NCI-H345 (cell line): ENCODE measurements at places on chromosomes 3 and 15.

DNA sequence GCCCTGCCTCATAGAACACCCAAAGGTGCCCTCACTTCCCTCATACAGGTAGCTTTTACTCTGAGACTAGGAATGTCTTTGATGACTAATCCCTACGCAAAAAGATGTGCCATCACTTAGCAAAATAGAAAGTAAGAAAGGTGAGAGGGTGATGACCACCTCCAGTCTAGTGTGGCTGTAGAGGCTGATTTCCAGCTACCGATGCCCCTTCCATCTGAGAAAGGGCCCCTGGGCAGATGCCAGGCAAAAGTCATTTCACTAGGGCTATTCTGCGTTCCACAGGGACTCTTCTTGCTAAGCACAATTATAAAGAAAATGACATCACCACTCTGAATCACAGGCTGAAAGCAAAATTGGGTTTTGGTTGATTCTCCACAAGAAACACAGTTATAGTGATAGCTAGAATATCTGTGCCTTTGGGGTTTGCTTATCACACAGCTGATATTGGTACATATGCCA, 77.4 kb downstream of the RBPMS2 start:
- no peak for DNase-seq

DNA sequence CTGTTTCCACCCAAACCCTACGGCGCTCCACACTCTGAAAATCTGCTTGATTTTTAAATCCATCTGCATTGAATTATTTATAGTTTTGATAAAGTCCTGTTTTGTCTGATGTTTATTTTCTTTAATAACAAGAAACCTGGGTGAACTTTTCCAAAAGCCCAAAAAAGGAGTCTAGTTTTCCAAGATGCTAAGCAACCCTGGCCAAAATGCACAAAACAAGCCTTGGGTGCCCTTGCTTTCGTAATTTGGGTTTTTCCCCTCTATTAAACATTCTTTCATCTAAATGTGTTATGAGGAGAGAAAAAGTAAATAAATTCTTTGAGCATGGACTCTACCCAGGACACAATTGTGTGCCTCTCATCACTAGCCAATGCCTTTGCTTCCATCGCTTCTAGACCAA, 468.9 kb downstream of the MCTP2 start:
- no peak for DNase-seq

- DNase-seq = no peak
Measured at GRCh38 chr15:62087671-62088352, 21.0 kb downstream of the C2CD4A start.

GRCh38 chr3:85090495-85090894, 131.7 kb downstream of the CADM2 start:
- DNase-seq = no peak

DNA sequence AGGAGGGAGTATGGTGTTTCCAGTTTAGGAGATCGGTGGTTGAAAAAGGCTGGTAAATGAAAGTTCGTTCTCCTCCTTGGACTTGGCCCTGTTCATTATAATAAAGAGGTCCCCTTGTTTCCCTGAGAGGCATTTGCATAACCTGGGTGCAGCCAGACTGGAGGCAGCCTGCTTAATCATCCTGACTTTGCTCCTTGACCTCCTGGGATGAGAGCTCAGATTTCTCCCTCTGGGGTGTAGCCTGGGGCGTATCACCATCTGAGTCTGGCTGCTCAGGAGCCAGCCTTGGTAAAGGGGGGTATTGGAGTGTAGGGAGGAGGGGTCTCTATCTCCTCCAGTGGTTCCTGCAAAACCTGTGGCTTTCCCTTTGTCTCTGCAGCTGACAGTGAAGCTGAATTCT, 21.3 kb upstream of the ACAD9 start:
- DNase-seq = no peak

- no peak for DNase-seq
Measured at GRCh38 chr3:127560051-127560787, 30.3 kb downstream of the TPRA1 start.

GRCh38 chr3:155254445-155254844, 39.0 kb downstream of the STRIT1 start:
- no peak for DNase-seq

- no peak for DNase-seq
Measured at GRCh38 chr3:12724794-12725193, 34.3 kb downstream of the TMEM40 start.

DNA sequence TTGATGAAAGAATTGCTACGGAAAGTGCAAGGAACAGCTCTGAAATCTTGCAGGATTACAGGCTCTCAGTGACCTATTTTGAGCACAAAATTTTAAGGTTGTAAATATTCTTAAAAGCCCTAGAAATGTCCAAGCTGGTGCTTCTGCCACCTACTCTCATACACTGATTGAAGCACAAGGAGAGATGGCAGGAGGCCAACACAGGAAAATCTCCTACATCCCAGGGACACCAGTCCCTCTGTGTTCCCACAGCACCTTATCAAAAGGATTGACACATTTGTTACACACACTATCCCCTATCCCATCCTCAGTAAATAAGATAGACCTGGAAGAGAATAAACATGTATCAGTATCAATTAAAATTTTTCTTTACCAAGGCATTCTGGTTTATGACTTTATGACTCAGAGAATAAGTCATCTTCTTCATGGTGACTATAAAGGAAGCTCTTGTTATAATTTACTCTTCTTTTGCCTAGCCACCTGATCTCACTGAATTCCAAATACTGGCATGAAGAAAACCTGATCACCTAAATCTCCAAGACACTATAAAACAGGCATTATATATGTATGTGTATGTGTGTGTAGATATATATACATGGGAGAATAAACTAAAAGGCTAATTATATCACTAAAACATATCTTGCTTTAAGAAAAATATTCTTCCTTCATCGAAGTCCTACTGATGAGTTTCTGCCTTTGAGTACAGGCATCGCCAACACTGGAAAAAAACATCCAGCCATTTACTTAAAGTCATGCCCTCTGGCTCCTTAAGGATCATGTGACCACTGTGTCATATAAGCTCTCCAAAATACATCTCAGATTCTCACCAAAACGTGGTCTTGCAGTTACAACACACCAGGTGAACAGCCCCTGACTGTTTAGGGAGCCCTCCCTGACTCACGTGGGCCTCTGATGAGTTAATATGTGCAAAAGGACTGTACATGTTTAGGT, 208.1 kb upstream of the NR2F2 start:
- no peak for DNase-seq

DNA sequence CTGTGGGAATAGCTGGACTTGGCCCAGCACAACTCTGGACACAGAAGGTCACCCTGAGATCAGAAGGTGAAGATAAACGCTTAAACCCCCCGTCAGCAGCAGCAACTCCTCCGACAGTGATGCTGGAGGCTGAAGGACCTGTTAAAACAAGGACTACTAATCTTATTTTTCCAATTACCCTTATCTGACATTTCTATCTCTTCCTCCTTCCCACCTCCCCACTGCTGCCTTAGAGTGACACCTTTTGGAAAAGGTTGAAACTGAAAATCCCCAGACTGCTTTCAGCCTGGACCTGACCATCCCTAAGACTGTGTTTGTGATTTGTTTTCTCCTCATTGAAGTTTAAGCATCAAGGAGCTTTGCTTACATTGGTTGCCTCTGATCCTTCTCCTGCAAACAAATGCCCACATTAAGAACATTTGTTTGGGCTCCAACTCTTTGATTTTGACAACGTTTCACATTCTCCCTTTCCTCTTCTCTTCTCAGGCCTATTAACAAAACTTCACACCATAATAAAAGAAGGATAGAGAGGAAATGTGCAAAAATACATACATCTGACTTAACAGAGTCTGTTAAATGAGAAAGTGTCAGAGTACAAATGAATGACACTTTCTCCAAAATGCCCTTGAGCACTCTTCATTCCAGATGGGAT, 410.6 kb upstream of the WNT5A start:
- peak; percentile 2 for DNase-seq

DNA sequence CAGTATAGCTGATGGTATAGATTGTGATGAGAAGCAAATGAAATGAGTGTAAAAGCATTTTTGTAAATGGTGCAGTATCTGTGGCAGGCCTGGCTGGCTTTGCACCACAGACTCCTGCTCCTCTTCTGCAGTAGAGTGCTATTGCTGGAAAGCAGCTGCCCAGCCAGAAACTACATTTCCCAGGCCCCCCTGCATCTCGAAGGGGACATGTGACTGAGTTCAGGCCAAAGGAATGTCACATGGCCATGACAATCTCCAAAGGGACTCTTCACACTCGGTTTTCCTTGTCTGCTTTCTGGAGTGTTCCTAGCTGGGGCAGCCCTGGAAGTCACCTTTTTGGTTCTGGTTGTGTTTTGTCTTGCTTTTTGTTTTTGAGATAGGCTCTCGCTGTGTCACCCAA, 277.1 kb downstream of the SUCLG2 start:
- DNase-seq = no peak

DNA sequence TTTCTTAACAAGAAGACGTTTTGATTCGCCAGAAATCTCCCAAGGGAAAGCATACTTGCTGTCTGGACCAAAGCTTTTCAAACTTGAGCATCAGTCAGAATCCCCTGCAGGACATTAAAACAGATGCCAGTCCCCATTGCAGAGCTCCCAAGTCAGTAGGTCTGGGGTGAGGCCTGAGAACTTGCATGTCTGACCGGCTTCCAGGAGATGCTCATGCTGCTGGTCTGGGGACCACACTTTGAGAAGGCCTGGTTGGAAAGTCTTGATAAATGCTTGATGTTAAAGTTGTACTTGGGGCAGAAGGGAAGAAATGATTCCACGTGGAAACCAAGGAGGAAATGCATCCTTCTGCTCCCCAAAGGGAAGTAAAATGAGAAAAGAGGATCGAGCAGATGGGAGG, 24.3 kb upstream of the CAV3 start:
- DNase-seq = no peak

DNA sequence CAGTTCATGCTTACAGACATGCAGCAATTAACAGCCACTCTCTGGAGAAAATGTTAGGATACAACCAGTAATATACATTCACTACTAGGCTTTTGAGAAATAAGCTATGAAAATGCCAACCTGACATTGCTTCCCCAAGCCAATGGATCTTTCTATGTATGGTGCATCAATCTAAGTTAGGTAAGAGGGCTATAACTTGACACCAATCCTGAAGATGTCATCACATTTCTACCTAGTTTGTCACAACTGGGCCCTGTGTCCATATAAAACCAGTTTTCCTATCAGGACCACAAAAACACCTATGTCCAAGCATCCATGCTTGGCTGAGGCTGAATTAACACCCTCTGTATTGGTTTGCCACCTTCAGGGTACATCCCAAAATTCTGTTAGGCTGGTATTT, 13.8 kb upstream of the GPX1 start:
- no peak for DNase-seq
